ENCODE measurements at places on chromosomes 13 and 19. TPM values are rescaled to one million over a fixed set of nuclear protein-coding genes. Genes with fewer than 3 reads are reported as not detected.

DNA sequence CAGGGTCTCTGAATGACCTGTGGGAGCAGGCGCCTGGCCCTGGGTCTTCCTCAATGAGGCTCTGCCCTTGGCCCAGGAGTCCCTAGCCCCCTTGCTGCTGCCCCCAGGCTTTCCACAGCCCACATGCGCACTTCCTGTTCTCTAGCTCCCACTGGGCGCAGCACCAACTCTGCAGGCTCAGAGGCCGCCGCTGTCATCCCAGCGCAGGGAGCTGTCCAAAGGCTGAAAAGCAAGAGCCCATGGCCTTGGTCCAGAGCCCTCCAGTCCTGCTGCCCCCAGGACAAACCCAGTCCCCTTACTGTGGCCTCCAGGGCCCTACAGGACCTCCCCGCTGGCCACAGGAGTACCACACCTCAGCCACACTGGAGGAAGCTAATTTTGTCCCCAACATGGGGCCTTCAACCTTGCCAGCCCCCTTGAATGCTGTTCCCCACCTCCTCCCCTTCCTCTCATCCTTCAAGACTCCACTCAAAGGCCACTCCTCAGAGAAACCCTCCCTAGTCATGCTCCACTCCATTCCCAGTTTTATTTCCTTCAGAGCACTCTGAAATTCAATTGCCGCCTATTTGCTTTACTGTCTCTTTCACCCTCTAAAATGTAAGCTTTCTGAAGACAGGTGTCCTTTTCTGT lies 8.0 kb upstream of the POU2F2 start:
- no peak overlapping the region for H3K27ac ChIP-seq
- no peaks in the 10 kb centered on the region for H3K36me3 ChIP-seq
- H3K4me1 ChIP-seq = no peaks in the 10 kb centered on the region
- no peak overlapping the region for H3K4me3 ChIP-seq
- no peaks in the 10 kb centered on the region for H3K27me3 ChIP-seq

- H3K36me3 ChIP-seq = peaks cover 3% of the 10 kb centered on the region
- H3K27ac ChIP-seq = no peak overlapping the region
- no peak overlapping the region for H3K4me3 ChIP-seq
- peaks cover 7% of the 10 kb centered on the region for H3K4me1 ChIP-seq
- no peaks in the 10 kb centered on the region for H3K27me3 ChIP-seq
- no peak for DNase-seq
Measured at GRCh38 chr19:49210901-49211451, 53.4 kb downstream of the TRPM4 start.

DNA sequence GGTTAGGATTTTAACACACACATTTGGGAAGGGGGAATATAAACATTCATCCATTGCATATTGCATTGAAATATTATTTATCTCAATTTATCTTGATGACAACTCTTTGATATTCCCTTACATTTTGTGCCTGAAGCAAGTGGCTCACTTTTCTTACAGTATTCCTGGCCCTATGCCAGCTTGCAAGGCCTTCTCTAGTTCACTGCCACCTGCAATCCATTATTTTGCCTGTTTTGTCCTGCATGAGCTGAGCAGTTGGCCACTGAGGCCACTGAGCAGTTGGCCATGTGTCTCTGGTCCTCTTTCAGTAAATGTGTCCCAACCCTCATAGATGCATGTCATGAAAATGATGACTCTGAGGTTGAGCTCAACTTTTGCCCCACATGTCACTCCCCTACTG lies 49.8 kb downstream of the CBY2 start:
- no peaks in the 10 kb centered on the region for H3K27me3 ChIP-seq
- no peak for DNase-seq
- H3K4me3 ChIP-seq = no peak overlapping the region
- no peaks in the 10 kb centered on the region for H3K36me3 ChIP-seq

Gene LMTK3
- 3.7 TPM for total RNA-seq

Gene SYT5
- not detected for total RNA-seq
